ENCODE measurements at places on chromosomes 13 and 19.

DNA sequence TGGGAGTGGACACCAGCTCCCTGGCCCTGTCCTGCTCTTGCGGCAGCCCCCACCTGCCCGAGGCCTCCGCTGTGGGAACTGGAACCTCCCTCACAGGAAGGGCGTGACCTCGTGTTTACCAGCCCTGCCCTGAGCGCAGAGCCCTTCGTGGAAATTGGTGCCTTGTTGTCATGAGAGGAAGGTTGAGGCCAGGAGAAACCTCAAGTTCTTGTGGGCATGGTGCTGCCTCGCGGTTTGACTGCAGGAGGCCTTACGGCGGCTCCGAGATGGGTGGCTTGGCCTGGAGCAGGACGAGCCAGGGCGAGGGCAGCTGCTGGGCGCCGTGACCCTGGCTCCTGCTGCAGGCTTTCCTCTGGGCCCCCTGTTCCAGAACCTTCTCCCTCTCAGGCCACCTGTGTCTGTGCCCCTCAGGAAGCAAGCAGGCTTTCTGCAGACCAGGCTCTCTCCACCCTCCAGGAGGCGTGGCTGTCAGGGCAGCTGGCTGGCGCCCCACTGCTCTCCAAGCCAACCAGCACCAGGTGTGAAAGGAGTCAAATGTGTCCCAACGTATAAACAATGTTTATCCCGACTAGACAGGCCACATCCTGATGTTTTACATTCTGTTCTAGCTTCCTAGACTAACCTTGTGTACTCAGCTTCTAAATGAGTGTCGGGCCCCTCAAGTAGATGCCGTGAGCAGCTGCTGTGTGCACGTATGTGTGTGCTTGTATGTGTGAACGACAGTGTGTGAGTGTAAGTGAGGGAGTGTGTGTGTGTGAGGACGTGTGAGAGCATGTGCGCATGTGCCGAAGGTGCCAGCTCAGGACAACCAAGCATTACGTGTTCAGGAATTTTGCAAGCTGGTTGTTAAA lies 10.4 kb upstream of the RASA3 start:
- no peak for DNase-seq

DNA sequence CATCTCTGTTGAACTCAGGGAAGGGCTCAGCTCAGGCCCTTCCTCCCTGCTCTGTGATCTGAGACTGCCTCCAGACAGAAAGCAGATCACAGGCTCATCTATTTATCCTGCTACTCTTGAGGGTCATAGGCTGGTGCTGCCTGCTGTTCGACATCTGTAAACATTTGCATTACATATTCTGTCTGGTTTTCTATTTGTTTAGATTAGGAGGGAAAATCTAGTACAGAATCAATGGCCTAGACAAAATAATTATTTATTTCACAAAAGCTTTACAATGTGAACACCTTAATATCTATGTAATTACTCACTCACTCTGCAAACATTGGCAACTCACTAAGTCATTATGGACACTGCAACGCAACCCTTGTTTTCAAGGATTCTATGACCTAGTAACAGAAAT lies 43.0 kb downstream of the CEP89 start:
- DNase-seq: no peak

DNA sequence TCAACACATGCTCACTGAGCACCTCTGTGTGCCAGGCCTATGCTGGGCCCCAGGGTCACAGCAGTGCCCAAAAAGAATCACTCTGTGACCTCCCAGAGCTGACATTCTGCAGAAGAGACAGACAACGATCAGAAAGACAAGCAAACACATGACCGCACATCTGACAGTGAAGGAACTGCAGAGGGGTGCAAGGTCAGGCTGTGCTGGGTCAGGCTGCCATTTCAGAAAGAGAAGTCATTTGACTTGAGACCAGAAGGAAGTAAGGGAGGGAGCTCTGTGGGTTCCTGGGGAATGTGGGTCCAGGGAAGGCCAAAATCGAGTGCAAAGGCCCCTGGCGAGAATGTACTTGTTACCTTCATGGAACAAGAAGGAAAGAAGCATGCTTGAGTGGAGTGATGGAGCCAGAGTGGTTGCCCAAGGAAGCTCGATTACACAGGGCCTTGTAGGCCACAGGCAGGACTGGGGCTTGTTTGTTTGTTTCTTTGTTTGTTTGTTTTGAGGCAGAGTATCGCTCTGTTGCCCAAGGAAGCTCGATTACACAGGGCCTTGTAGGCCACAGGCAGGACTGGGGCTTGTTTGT lies 11.4 kb upstream of the CD22 start:
- DNase-seq: no peak

- no peak for DNase-seq
Observed at GRCh38 chr19:18156841-18157464, 4.0 kb downstream of the PIK3R2 start.

GRCh38 chr19:28537079-28537478 lies 675.9 kb downstream of the UQCRFS1 start:
- DNase-seq: no peak

DNA sequence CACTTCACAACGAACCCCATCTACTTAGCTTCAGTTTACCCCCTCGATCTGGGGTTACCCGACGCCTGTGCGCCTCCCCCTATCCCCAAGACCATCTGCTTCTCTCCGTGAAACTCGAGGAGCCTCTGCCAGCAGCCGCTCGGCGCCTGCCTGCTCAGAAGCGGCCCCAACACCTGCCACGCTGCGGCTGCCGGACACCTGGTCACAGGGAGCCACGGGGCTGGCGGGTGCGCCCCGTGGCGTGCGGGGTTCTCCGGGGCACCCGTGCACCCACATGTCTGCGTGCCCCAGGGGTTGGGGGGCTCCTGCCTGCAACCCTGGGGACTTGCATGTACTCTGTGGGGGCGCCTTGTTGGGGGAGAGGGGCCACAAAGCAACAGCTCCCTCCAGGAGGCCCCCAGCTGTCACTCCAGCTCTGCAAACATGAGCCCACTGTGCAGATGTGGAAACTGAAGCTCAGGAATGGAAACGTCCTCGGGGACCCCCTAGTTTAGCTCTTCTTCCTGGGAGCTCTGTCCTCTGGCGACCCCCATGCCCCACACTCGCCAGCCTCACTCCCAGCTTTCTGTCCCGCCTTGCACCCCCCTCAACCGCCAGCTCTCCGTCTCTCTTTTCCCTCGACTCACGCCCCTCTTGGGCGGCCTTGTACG lies 7.0 kb upstream of the SEMA6B start:
- DNase-seq: no peak

DNA sequence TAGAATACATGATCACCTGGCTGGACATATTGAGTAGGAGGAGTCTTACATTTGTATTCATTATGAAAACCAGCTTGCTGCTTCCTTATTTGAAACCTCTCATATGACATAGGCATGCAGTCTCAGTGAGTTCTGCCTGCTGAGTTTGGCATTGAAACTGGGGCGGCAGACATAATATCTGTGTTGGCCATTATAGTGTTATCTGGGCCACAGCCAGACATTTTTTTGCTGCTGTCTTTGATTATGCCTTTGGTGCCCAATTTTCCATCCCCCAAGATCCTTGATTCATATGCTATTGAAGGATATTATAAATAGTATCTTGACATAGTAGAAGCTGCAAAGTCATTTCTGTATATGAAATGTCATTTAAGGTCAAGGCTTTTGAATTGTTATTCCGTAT lies 15.8 kb downstream of the FREM2 start:
- DNase-seq: no peak

- no peak for DNase-seq
Observed at GRCh38 chr19:18397242-18398202, at the start of gene LRRC25. Gene LRRC25, minus strand, starts transcription at chr19:18397622. Its CDS starts 659 bp downstream, at chr19:18396963.

DNA sequence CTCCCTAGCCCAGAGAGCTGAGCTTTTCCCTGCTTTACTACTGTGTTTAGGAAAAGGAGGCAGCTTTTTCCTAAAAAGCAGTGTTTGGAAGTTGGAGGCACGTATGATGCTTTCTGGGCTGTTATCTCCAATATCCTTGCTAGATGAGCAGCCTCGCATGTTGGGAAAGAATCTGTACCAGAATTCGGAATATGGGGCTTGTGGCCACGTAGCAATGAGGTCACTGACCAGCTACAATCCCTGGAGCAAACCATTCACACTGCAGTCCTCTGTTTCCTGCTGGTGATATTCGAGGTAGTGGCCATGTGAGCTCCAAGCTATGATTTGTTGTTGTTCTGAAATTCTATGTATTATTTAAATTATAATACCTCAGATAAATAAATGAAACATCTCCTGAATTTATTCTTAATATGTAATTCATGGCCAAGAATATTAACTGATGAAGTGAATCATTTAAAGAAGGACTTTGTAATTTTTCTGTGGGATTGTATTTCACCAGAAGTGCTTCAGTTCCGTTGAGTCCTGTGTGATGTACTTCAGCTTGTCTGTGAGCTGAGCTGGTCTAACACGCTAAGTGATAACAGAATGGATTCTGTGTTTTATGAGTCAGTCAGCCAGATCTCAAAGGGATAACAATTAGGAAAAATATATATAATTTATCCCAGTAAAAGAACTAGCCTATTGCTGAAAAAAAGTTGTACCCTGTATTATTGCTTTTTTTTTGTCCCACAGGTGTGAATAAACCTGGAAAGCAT lies 319.5 kb downstream of the SHISA2 start:
- DNase-seq: no peak

GRCh38 chr19:15025217-15025616 lies 24.1 kb upstream of the CASP14 start:
- no peak for DNase-seq

DNA sequence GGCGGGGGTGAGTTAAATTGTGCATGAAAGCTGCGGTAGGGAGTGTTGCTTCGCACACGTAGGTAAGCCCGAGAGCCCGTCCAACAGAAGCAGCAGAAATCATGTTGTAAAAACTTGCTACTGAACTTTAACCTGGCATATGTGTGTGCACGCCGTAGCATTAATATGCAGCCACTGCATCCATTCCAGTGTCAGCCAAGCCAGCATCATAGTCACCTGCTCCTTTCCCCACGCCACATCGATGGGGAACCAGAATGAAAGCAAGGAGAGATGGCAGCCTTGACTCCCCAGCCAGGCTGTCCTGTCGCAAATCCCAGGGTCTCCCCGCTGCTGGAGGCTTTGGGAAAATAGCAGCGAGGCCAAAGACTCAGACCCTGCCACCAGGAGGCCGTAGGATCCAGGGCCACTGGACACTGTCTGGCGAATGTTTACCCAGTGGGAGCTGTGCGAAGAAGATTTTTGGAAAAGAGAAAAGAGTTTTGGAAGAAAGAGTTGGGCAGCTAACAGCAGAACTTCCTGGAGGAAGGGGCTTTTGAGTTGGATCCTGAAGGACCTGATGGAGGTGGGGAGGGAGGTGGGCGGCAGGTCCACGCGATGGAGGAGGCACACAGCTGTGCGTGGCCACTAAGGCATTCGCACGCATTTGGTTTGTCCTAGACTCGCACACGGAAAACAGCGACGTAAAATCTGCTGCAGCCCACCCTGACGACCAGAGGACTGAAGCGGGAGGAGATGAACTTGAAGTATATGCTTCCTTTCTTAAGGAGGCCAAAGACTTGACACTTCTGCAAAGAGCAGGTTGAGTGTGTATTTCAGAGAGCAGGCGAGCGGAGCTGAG lies 48.7 kb upstream of the RANBP3 start:
- DNase-seq: no peak

GRCh38 chr19:46453661-46454060 lies 17.7 kb downstream of the PNMA8A start:
- no peak for DNase-seq

DNA sequence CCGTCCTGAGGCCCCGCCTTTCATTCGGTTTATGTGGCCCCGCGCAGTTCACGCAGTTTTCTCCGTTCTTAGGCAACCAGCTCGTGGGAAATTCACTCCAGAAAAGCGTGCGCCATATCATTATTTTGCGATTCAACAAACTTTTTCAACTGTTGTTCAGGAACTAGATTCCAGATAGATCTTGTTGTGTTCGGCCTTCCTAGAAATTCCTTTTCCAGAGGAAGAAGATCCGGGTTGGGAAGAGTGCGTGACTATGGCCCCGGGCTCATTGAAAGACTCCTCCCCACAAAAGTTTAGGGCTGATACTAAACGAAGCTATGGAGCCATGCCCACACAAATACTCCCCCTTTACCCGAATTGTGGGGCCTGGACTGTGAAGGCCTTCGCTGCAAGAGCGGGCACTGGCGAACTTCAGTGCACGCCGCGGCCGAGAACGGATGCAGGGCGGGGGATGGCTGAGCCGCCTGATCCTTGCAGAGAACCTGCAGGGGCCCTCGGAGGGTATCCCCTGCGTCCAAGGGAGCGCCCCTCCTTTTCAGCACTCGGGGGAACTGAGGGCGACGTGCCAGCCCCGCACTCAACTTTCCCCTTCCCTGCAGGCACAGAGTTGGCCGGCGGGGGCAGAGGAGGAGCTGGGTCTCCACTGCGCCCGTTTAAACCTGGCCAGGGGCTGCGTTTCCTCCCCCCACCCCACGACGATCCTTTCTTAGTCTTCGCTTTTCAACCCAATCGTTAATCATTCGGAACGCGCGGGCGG lies 904 bp upstream of the SOX1 start:
- no peak for DNase-seq

DNA sequence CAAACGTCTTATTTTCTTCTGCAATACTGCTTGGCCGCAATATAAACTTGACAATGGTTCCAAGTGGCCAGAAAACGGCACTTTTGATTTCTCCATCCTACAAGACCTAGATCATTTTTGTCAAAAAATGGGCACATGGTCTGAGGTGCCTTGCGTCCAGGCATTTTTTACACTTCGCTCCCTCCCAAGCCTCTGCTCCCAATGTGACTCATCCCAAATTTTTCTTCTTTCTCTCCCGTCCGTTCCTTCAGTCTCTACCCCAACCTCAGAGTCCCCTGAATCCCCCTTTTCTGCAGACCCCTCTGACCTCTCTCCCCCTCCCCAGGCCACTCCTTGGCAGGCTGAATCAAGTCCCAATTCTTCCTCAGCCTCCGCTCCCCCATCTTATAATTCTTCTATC lies 14.3 kb upstream of the OR10H1 start:
- no peak for DNase-seq

DNA sequence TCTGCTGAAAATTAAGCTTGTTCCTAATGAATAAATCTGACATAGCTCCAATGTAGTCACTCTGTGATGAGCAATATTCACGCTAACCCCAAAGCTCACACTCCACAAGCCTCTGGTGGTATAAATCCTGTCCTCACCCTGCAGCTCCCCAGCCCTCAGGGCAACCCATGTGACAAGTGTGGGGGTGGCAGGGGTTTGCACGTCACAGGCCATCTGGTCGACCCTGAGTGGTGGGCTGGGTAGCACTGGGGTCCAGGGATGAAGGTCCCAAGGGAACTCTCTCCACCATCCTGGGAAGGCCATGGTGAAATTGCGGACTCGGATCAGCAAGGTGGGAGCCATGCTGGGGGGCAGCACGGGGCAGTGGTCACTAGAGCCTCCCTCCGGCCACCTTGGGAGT lies 100.0 kb upstream of the SOX1 start:
- no peak for DNase-seq
